ENCODE measurements at places on chromosomes 1 and 21.
A peak's percentile ranks its signal among the peaks of the same experiment; 100 is the strongest.

DNA sequence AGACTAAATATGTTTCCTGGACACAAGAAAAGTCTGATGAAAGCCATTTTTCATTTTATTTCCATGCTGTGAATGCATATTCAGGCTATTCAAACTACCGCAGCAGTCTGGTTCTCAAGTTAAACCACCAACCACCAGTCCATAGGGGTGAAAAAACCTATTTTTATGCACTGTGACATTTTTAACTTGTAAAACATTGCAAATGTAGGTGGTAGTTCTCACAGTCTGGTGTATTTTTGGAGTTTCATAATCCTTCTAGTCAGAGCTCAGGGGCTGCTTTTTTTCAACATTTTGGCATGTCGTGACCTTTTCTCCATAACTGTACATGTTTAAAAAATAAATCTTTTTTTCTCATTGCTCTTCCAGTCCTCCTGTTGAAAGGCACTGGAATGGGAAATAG is 907.6 kb upstream of the ADGRL2 start:
- H3K4me1 ChIP-seq = peaks cover 15% of the 10 kb centered on the region
- no peak for DNase-seq
- H3K4me3 ChIP-seq = no peak overlapping the region
- H3K27ac ChIP-seq = no peak overlapping the region
- H3K27me3 ChIP-seq = no peaks in the 10 kb centered on the region
- no peaks in the 10 kb centered on the region for H3K36me3 ChIP-seq

- no peaks in the 10 kb centered on the region for H3K36me3 ChIP-seq
- DNase-seq = no peak
- no peaks in the 10 kb centered on the region for H3K27me3 ChIP-seq
- no peak overlapping the region for H3K4me3 ChIP-seq
These were observed 154.6 kb downstream of the SLC30A10 start for GRCh38 chr1:219773775-219774174.

- H3K4me3 ChIP-seq = no peak overlapping the region
- H3K27me3 ChIP-seq = no peaks in the 10 kb centered on the region
- H3K36me3 ChIP-seq = no peaks in the 10 kb centered on the region
These were observed 242.3 kb downstream of the LMX1A start for GRCh38 chr1:165114022-165114888.

DNA sequence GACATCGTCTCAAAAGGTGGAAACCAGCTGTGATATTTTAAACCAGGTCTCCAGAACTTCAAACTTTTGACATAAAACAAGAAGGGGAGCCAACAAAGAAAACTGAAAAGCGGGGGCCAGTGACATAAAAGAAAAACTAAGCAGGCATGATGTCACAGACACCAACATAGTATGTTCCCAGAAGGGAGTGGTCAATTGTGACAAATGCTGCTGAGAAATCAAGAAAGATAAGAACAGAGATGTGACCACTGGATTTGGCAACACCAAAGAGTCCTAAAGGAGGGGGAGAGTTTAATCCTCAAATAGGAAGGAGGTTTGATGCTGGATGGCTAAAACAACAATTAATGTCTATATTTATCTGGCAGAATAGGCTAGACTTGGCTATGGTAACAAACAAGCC is 2.3 kb upstream of the RNF19B start:
- no peaks in the 10 kb centered on the region for H3K27me3 ChIP-seq
- no peak for DNase-seq
- H3K4me1 ChIP-seq = peaks cover 40% of the 10 kb centered on the region
- no peak overlapping the region for H3K4me3 ChIP-seq
- no peaks in the 10 kb centered on the region for H3K36me3 ChIP-seq
- H3K27ac ChIP-seq = no peak overlapping the region

GRCh38 chr1:206470692-206471414 is 577 bp downstream of the IKBKE start:
- peak overlapping the region; percentile 76 for H3K4me3 ChIP-seq
- H3K36me3 ChIP-seq = peaks cover 1% of the 10 kb centered on the region
- DNase-seq = no peak
- H3K27ac ChIP-seq = peak overlapping the region; percentile 54
- peaks cover 38% of the 10 kb centered on the region for H3K4me1 ChIP-seq

DNA sequence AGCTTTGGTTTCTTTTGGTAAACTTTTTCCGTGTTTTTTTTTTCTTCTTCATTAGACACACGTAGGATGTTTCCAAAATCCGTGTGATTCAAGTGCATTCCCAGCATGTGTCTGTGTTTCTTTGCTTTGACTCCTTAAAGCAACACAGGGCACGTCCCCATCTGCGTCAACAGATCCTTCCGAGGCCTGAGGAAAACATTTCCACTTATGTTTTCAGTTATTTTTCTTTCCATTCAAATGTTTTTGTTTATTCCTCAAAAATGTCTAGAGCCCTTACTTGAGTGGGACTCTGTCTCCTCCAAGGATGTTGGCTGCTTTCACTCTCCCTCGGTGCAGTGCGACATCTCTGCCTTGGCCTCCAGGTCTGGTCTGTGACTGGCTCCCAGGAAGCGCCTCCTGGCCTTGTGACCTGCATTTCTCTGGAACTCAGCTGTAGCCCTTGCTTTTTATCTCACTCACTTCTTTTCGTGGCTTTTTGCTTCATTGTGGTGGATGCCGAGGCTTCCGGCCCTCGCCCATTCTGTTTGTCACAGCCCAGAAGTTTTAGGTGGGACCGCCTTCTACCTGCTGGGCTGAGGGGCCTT is 31.3 kb upstream of the SLC19A1 start:
- DNase-seq = no peak
- H3K27me3 ChIP-seq = no peaks in the 10 kb centered on the region
- no peaks in the 10 kb centered on the region for H3K36me3 ChIP-seq
- no peak overlapping the region for H3K27ac ChIP-seq
- no peak overlapping the region for H3K4me3 ChIP-seq

DNA sequence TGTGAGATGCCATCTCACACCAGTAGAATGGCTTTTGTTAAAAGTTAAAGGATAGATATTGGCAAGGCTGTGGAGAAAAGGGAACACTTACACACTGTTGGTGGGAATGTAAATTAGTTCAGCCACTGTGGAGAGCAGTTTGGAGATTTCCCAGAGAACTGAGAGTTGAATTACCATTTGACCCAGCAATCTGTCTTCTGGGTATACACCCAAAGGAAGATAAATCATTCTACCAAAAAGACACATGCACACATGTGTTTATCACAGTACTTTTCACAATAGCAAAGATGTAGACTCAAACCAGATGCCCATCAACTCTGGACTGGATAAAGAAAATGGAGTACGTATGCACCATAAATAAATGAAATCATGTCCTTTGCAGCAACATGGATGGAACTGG is 88.6 kb upstream of the LRRC8D start:
- no peak for DNase-seq
- H3K27ac ChIP-seq = no peak overlapping the region
- H3K4me1 ChIP-seq = peaks cover 7% of the 10 kb centered on the region
- no peak overlapping the region for H3K4me3 ChIP-seq

GRCh38 chr21:40118527-40118926 is 251.3 kb downstream of the PCP4 start:
- DNase-seq = no peak
- H3K27ac ChIP-seq = no peak overlapping the region
- no peaks in the 10 kb centered on the region for H3K36me3 ChIP-seq
- no peaks in the 10 kb centered on the region for H3K4me1 ChIP-seq

Measured in esophagus muscularis mucosa (tissue), 4 donors.